NCI-H2171 treated with DMSO at 0.1 percent for 48 hours (cell line): ENCODE measurements at places on chromosomes 12 and 14.
A peak's percentile ranks its signal among the peaks of the same experiment; 100 is the strongest.

DNA sequence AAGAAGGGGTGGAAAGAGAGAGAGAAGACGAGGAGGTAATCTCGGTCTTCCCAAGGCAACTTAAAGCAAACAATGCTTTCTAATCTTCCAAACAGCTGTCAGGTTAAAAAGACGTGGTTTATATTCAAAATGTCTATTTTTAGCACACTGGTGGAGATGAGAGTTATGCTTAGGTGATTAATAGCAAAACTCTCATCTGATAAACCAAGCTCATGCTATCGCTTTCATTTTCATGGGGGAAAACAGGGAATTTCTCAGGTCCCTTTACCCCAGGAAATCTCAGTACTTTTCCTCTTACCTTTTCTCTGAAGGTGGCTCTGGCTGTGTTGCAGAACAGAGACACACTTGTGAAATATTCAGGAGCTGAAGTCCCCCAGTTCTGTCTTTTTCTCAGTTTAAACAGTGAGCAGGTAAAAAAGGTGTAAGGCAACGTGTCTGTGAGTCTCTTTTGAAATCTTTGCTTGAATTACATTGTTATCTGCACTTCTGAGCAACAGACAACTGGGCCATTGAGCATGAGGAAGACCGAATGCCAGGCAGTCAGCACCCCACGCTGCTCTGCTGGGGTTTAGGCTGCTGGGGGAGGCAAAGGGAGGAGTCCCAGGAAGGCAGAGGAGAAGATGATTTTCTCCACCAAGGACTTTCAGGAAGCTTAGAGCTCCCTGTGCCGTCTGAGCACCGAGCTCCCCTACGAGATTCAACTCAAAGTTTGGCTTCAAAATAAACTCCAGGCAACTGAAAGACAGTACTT lies 759.3 kb downstream of the BCL11B start:
- no peak for DNase-seq

GRCh38 chr14:29148221-29148620 lies 381.6 kb downstream of the FOXG1 start:
- DNase-seq: no peak

DNA sequence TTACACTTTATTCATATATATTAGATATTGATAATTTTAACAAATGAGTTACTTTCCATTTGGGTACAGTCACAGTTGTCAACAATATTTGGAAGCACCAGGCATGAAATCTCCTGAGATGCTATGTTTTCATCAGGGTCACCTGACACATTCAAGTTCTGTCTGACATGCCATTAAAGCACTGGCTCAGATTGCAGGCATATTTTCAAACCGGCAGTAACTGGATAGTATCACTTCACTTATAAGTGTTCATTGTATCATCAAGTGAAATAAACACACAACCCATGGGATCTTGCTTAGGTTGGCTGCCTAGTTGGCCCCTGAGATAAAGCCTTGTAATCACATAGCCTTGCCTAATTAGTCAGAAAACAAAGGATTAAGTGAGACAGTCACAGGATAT lies 4.8 kb downstream of the IFNG start:
- peak; percentile 85 for DNase-seq

DNA sequence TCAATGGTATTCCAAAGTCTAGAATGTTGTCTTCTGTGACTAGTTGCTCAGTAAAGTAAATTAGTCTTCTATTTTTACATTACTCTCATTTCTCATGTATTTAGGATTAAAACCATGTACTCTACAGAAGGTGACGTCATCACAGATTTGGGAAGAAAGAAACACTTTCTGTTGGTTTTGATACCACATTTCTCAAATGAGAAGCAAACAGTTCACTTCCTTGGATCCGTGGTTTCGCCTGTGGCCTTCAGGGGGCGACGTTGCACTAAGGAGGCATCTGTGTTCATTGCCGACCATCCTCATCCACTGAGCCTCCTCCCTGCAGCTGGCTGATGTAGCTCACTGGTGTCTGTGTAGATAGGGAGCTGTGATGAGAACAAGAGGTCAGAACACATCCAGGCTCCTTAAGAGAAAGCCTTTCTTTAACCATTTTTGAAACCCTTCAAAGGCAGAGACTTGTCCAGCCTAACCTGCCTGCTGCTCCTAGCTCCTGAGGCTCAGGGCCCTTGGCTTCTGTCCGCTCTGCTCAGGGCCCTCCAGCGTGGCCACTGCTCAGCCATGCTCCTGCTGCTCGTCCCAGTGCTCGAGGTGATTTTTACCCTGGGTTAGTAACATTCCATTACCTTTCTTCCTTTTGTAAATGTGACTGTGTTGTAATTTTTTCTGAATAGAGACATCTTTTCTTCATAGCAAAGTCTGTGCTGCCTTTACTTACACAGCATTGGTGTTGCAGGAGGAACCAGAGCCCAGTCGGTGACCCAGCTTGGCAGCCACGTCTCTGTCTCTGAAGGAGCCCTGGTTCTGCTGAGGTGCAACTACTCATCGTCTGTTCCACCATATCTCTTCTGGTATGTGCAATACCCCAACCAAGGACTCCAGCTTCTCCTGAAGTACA lies 220.6 kb upstream of the OR4E1 start:
- DNase-seq: no peak

DNA sequence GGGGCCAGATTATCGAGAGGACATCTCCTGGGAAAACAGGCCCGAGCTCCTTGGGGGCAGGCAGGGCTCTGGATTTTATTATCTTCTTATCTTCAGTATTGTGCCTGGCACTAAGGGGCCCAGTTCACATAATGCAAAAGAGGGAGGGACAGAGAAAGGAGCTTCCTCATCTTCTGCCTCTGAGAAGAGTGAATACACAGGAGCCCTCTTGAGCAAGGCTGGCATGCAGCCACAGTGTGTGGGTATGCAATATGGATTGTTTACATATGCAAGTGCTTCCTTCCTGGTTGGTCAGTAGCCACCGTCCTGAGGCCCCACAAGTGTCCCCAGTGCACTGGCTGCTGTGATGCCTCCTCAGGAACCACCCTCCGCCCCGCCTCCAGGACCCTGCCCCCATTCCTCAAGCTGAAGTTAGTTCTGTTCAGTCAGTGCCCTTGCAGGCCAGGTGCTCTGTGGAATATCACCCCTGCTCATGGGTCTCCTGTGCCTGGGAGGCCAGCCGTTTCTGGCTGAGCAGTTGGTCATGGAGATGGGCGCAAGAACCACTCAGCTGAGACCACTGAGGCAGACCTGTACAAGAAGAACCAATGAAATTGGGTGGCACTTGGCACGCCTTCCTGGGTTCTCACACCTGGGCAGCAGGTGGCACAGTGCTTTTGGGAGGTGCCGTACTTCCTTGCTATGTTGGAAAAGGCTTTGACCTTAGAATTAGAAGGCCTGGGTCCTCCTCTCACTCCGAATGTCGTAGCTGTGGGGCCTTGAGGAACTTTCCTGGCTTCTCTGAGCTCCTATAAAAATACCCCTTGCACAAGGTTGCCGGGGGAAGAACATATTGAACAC lies 35.1 kb upstream of the ACTN1 start:
- DNase-seq: no peak

- DNase-seq: peak; percentile 82
These were observed 56.5 kb downstream of the GTF2A1 start for GRCh38 chr14:81164167-81164774.

DNA sequence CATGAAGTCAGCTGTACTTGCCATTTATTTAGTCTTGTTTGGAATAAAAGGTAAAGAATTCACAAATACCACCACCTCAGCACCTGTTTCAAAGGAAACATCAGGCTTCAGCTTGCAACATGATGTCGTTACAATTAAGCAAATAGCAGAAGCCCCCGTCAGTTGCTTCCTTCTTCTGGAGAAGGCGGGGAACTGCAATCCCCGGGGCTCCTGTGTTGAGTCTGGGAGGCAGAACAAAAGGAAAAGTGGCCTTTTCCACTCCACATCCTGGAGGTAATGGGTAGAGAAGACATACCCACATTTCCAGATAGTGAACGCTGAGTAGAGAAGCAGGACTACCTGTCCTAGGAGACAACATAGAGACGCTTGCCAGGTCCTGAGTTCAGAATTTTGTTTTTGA lies 92.8 kb downstream of the DNAH10 start:
- DNase-seq: no peak

DNA sequence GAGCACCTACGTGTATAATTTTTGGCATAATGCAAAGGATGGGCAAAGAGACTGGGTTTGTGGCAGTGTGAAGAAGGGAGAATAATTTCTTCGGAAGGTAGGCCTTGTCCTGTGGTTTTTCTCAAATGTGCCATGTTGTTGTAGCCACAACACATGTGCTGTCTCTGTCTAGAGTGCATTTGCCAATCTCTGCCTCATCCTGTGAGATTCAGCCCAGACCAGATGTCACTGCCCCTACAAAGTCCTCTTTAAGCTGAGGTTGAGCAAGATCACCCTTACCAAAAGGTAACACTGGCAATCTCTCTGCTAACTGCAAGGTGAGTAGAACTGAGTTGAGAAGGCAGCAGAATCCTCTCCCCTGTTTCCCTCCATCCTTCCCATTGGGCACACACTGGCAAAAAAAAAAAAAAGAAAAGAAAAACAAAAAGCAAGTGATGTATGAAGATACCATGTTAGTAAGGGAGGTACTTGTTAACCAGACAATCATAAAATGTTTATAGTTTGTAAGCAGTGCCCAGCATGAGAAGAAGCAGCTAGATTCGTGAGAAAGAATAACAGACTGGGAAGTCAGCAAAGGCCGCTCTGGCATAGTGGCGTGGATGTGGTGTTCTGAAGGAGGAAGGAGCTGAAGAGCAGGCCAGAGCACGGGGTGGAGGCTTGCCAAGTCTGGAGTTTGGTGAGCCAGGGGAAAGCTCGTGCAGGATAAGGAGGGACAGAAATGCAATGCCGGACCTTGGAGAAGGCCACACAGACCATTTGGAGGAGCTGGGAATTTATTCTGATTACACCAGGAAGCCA lies 18.9 kb downstream of the DYRK2 start:
- peak; percentile 75 for DNase-seq

DNA sequence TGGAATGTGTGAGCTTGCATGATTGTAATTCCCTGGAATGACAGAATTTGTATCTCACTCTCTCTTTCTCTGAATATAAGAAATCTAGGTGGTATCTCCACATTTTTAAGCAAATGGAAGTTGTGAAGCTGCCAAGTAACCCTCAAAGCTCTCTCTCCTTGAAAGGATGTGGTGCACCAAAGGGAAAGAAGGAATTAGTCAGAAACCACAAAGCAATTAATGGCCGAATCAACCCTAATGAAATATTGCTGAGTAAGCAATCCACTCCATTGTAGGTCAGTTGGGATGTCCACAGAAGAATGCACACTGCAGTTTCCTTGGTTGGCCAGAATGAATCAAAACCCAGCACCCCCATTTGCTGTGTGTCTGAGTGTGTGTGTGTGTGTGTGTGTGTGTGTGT lies 153.5 kb downstream of the KCNA5 start:
- DNase-seq: no peak

GRCh38 chr12:63396135-63396534 lies 245.1 kb upstream of the AVPR1A start:
- no peak for DNase-seq

- no peak for DNase-seq
These were observed 53.8 kb upstream of the KCNJ8 start for GRCh38 chr12:21828136-21828775.

DNA sequence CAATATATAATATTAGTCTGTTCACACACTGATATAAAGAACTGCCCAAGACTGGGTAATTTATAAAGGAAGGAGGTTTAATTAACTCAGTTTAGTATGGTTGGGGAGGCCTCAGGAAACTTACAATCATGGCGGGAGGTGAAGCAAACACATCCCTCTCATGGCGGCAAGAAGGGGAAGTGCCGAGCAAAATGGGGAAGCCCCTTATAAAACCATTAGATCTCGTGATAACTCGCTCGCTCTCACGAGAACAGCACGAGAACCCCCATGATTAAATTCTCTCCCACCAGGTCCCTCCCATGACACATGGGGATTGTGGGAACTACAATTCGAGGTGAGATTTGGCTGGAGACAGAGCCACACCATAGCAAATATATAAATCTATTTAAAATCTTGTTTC lies 269.8 kb downstream of the ATP23 start:
- no peak for DNase-seq

GRCh38 chr14:97218691-97219430 lies 421.7 kb downstream of the VRK1 start:
- DNase-seq: peak; percentile 41

GRCh38 chr12:8827551-8828256 lies 5.3 kb downstream of the A2ML1 start:
- no peak for DNase-seq

GRCh38 chr12:50537538-50537919 lies 32.7 kb downstream of the DIP2B start:
- no peak for DNase-seq

- no peak for DNase-seq
These were observed 90.2 kb upstream of the TBX3 start for GRCh38 chr12:114774197-114774596.

GRCh38 chr12:38151991-38152700 lies 164.4 kb upstream of the ALG10B start:
- DNase-seq: no peak

DNA sequence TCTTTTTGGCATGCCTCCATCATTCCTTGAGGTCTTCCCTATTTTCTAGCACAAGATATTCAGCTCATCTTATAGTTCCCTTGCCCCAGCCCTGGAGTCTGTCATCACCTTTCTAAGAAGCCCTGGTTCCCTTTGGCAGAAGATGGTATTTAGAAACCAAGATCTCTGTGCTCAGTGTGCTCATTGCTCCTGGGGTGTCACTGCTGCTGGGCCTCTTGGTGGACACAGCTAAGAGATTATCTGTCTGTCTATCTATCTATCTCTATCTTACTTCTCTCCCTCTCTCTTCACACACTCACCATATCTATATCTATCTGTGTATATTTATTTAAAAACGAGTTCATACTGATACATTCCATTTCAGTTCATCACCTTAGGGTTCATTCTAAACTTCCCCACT lies 67.2 kb downstream of the DAO start:
- DNase-seq: no peak

DNA sequence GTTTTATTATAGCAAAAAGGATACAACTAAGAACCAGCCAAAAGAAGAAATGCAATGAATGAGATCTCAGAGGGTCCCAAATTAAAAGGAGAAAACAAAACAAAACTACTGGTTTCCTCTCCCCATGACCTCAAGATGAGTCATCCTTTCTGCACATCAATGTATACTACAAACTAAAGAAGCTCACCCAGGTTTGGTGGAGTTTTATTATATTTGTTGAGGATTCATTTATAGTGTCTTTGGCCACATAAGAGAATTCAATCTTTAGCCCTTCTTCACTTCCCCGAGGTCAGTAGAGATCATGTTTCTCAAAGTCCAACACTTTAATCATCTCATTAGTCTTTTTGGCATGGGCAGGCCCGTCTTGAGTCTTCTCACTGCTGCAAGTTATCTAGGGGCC lies 210.6 kb downstream of the SLC6A15 start:
- no peak for DNase-seq

GRCh38 chr14:31051511-31051910 lies 25.3 kb upstream of the STRN3 start:
- DNase-seq: no peak

GRCh38 chr12:117134059-117134458 lies 34.8 kb upstream of the TESC start:
- no peak for DNase-seq

- DNase-seq: no peak
These were observed 1490.8 kb upstream of the TMEM132C start for GRCh38 chr12:126776026-126776655.

GRCh38 chr12:128571906-128572810 lies 251.6 kb downstream of the SLC15A4 start:
- no peak for DNase-seq
